ENCODE measurements at places on chromosomes 5 and 9.

DNA sequence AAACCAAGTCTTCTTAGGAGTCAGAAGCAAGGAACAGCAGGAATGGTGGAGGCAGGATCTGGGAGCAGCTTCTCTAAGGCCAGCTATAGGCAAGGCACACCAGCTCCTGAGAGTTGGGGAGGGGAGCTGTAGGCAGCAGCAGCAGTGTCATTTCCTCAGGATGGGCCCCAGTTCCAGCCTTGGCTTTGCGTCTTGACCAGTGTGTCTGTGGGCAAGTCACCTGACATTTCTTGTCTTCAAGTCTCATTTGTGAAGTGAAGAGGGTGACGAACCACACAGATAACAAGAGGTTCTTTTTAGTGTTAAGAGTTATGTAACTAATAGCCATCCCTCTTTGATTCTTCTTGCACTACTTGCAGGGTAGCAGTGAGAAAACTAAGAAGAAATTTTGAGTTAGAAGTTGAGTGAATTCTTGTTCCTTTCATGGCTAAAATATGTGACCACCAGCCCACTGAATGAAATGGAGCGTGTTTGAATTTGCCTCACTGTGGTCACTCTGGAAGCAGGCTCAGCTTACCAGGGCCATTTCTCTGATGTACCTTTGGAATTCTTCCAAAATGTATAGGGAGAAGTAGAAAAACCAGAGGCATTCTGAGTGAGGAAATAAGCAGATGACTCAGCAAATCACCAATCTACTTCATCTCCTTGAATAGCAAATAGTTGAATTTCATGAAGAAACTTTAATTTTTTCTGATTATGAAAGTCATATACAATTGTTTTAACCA lies 42.4 kb downstream of the RHOBTB3 start:
- no peak for DNase-seq

DNA sequence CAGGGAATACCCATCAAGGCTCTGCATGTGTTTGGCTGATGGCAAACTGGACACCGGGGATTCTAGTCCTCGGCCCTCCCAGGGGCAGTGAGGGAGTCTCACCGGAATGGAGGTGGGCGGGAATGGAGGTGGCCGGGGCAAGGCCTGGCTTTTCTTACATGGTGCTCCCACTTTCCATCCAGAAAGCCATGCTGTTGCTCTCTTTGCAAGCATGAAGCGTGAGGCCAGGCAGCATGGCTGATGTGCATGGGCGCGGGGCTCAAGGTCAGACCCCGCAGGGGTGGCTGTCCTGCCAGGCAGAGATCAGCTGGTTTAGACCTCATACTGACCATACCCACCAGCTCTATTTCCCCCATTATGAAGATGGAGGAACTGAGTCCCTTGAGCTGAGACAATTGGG lies 108.0 kb upstream of the PHYKPL start:
- no peak for DNase-seq

- DNase-seq = no peak
Measured at GRCh38 chr5:154214371-154215106, 24.0 kb downstream of the GALNT10 start.

DNA sequence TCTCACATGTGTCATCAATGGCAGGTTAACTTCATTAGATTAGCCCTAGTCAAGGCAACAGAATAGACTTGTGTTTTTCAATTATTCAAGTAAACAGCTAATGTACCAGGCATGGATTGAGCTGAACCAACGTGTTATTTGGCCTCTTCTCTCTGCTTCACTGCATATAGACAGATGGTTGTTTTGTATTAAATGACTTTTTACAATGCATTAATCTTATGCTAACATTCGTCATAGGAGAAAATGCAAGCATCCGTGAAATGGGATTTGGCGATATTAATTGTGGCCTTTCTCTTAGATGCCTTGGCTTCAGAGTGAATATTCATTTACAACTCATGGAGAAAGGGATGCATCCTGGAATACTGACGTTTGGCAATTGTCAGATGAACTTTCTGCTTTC lies 208.0 kb downstream of the KCTD16 start:
- no peak for DNase-seq

DNA sequence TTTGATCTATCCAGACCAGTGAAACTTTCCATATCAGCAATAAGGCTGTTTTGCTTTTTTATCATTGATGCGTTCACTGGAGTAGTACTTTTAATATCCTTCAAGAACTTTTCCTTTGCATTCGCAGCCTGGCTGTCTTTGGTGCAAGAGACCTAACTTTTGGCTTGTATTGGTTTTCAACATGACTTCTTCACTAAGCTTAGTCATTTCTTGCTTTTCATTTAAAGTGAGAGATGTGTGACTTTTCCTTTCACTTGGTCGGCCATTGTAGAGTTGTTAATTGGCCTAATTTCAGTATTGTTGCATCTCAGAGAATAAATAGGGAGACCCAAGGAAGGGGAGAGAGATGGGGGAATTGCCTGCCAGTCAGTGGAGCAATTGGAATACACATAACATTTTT lies 26.4 kb upstream of the CMYA5 start:
- DNase-seq = no peak

- DNase-seq = no peak
Measured at GRCh38 chr9:120659676-120660075, 54.6 kb downstream of the MEGF9 start.

DNA sequence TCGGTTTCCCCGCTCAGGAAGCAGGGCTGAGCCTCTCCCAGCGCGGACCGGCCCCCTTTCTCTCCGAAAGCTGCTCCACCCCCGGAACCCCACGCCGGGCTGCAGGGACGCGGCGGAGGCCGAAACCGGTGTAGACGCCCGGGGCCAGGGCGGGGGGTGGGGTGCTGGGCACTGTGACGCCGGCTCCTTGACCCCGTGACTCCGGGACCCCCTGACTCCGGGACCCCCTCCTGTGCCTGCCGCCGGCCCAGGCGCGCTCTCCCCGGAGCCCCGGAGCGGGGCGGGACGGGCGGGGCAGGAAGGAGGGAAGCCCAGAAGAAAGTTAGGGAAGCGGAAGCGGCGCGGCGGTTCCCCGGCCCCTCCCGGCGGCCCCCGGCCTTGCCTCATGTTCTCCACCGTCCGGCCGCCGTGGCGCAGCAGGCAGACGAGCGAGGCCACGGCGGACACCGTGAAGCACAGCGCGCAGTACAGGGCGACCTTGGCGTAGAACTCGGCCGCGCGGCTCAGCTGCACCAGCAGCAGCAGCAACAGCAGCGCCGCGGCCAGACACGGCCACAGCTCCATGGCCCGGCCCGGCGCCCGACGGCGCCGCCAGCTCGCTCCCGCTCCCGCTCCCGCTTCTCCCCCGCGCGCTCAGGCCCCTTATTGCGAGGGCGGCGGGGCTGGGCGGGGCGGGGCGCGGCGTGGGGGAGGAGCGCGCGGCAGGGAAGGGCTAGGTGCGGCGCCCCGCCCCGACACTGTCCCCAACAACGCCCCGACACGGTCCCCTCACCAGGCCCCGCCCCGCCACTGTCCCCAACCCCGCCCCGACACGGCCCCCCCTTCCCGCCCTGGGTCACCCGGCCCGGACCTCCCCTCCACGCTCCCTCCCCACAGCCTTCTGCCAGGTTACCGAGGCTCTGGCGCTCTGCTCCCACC lies at the start of gene AGPAT2:
TSS of gene AGPAT2 (minus strand) at position 664 of the 918 bp plus-strand sequence. CDS start at position 564, 100 bp downstream.
- DNase-seq = peak; percentile 49

GRCh38 chr5:62077823-62078550 lies 228.0 kb upstream of the KIF2A start:
- DNase-seq = no peak

DNA sequence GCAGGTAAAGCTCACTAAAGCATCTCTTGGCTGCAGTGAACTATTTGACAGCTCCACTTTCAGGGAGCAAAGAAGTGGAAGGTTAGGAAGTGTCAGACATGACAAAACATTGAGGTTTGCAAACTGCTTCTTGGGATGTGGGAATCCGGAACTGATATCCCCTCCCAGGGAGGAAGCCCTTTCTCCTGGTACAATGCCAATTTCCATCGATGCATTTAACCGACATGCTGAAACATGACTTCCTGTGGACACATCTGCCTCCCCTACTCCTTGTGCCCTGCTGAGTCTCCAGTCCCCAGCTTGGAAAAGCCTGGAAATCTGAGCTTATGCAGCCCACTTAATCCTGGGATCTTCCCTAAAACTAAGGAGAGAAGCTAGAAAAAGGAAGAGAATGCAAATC lies 323.1 kb upstream of the DAP start:
- DNase-seq = no peak

DNA sequence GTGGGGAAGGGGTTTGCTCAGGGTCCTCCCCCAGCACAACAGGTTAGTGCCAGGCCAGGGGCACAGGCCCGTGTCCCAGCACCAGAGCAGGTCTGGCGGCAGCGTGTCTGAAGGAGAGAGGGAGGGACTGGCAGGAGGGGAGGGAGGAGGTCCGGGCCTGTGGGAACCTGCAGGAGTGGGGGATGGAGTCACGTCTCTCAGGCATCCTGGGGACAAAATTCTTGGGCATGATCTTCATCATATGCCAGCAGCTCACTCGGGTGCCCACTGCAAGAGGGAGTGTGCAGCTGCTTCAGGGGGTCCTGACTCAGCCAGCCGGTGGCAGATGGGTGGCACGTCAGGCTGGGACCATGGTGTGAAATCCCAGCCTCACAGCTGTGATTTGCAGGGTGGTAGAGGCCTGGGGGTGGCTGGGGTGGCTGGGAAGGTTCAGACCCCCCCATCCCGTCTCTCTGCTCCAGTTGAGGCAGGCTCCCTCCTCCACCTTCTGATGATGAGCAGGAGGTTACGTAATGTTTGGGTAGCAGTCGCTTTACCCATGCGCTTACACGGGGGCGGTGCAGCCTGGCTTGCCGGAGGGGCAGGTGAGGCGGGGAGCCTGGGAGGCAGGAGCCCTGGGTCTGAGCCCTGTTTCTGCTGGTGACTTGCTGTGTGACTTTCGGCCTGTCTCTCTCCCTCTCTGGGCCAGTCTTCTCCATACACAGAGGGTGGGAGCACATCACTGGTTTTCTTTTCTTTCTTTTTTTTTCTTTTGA lies 40.5 kb downstream of the NCS1 start:
- no peak for DNase-seq

- no peak for DNase-seq
Measured at GRCh38 chr9:316382-316965, 101.8 kb downstream of the DOCK8 start.

DNA sequence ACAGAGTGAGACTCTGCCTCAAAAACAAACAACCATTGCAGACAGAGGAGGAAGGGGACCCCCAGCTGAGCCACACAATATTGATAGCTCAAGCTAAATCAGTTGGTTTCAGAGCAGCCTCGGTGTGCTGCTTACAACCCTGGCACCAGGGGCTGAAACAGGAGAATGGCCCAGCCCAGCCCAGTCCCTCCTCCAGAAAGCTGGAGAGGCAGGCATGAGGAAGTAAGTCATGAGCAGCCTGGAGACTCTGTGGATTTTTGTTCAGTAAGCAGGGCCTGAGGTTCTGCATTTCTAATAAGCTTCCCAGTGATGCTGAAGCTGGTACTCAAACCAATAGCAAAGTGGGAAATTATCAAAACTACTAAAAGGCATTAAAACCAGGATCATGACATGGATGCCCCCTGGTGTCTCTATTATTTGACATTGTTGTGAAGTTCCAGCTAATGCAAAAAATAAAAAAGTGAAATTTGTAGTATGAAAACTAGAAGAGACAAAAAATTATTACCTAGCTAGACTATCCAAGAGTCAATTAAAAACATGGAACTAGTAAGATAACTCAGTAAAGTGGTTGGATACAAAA lies 14.2 kb downstream of the PRRT1B start:
- no peak for DNase-seq
